ENCODE measurements at places on chromosomes 6 and 20.

- DNase-seq = peak; percentile 44
Observed at GRCh38 chr20:64101731-64102621, 5.4 kb downstream of the NPBWR2 start.

DNA sequence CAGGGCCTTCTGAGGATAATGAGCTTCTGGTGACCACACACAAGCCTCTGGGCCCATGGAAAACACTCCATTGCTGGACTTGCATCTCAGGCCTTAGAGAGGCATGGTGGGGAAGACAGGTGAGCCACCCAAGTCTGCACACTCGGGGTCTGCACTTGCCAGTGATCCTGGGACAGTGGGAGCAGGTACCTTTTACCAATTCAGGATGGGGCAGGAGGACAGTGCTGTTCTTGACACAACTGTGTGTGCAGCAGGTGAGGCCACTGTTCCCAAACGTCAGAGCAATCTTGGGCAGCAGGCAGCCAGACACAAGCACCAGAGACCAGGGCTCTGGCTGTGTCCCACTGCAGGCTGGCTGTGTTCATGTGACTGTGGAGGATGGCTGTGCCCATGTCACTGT, 221.3 kb downstream of the ERMARD start:
- no peak for DNase-seq

DNA sequence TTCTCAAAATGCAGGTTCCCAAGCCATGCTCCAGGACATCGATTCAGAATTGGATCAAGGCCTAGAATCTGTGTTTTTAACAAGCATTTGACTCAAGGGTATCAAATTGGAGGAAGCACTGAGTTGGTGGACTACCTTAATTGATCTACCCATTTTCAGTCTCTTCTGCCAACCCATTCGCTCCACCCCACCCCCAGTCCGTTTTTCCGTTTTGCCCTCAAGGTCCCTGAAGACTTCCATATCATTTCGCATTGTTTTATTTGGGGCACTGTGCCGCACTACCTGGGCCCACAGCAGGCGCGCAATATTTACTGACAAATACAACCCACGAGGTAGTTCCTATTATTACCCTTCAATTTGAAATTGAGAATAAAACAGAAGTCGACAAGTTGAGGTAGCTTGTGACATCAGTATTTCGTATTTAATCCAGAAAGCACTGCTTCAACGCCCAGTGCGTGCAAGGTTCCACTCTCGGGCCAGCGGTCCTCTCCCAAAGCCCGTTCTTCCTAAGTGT, 557 bp upstream of the DHX35 start:
- no peak for DNase-seq

GRCh38 chr6:138865480-138866109, 69.7 kb downstream of the ECT2L start:
- no peak for DNase-seq

DNA sequence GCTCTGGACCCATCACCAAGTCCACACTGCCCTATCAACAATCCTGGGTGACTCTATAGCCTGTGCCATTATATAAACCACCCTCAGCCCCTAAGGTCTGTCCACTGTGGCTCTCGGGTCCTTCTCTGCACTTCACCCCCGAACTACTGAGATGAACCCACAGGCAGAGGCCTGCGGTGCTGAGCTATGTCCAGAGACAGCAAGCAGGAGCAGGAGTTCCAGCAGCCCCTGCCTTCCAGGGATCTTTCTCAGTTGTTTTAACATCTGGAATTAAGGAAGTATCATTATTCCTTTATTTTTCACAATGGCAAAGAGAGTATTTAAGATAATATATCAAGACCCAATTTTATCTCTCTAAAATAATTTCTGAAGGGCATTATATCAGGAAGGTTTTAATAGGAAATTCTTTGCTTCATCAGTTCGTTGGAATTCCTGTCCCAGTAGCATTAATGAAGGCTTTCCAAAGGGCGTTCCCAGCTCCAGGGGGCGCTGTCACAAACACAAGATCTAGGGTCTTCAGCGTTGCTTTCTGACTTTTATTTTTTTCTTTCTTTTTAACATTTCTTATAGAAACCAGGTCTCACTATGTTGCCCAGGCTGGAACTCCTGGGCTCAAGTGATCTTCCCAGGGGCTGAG, 27.3 kb downstream of the RRBP1 start:
- DNase-seq = peak; percentile 58

DNA sequence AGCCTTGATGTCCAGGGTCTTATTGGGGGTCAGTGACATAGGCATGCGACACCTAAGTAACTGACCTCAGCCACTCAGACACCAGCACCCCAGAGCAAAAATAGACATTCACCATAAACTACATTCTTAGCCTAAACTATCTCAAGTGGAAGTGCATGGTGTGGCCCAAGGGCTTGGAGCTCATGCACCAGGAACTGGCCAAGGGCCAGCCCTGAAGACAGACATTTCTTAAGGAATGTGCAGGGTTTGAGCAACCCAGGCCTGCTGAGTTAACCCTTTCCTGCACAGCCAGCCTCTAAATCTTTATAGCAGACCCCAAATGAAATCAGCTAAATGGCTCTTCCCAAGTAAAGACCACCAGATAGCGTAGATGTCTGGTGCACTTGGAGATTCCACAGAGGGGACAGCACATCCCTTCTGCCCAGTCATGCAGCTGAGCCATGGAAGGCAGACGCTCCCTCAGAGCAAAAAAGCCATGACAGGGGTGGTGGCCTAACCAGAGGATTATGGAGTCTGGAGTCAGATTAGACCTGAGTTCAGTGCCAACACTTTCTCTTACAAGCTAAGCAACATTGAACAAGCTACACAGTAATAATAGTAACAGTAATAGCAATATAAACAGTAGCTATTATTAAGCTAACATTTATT, 222.6 kb downstream of the ZMYND8 start:
- DNase-seq = peak; percentile 67

DNA sequence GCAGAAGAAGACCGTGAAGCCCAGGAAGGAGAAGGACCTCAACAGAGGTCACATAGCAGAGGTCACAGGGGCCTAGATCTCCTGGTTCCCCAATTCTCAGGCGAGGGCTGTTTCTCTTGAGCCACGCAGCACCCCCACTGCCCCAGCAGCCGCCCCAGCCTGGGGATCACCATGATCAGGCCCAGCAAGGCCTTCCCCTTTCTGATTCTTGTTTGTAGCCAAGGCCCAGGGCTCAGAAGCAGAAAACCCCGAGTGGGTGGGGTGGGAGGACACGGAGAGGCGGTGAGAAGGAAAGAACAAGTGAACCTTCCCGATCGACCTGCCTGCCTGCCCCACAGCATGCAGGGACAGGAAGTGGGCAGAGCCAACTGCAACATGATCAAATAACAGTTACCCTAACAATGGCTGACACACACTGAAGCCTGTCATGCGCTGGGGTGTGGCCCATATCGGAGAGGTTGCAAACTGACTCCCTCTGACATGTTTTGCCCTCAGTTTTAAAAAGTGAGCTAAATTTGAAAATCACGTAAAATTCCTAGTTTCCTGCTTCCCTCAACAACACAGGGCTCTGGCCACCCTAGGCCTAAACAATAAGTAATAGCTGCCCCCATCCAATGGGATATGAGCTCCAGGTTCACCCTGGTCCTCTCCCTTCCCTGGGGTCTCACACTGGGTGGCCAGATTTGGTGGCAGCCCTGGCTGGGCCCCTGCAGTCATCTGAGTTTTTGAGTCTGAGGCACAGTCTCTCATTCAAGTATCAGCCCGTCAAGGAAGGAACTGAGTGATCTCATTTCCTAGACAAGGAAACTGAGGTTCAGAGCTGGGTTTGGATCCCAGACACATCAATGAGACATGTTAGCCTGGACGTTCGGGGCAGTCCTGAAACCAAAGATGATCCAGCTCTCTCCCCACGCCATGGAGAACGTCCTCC, 6.5 kb downstream of the PEDS1 start:
- no peak for DNase-seq

DNA sequence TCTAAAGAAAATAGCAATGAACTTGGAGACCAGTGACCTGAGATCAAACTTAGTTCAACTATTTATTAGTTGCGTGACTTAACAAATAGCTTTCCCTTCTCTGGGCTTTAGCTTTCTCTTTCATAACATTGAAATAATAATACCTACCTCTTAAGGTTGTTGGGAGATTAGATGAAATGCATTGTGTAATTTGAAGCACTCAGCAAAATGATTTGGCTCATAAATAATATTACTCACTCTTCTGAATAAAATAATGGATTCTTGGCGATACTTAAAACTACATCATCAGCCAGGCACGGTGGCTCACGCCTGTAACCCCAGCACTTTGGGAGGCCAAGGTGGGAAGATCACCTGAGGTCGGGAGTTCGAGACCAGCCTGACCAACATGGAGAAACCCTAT, 556.2 kb upstream of the JARID2 start:
- no peak for DNase-seq

GRCh38 chr20:56580226-56580625, 47.2 kb downstream of the FAM209B start:
- DNase-seq = no peak

- DNase-seq = no peak
Observed at GRCh38 chr6:42010185-42010891, 40.0 kb upstream of the TAF8 start.

DNA sequence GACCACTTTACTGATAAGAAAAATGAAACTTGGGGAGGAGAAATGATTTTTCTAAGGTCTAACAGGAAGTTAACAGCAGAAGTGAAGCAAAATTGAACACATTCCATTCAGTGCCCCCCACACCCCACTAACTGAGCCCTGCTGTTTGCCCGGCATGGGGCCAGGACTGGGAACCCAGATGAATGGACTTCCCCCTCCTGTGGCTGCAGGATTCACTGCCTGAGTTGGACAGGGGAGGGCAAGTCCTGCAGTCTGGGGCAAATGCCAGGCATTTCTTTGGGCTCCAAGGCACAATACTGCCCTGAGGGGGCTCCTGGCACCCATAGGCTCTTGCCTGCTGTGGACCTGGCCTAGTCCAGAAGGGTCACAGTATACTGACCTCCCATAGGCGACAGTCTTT, 28.3 kb downstream of the FYN start:
- no peak for DNase-seq

DNA sequence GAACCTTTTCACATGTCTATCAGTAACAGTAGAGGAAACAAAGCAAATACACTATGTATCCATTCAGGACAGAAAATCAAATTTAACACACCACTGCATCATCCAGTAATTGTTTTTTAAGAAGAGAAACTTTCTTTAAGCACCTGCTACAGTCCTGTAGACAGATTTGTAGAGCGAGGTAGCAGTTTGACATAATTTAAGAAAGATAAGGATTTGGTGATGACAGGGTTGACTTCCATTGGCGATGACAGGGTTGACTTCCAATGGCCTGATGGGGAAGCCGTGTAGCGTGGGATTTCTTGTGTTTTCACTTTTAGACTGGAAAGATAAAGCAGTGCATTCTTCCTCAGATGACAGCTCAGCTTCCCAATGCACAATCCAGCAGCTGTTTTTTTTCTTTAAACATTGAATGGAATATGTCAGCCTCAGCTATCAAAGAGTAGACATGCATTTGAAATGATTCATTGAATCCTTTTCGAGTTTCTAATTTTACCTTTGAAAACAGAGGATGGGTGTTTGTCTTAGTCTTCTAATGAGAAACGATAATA, 68.5 kb downstream of the ECT2L start:
- DNase-seq = peak; percentile 19

Measured in hepatic stellate cell (primary cell).